Activated CD4-positive, alpha-beta T cell treated with anti-CD3 and anti-CD28 coated beads, Interleukin-2, amount 10 ng/mL, durations not matched to agents 7 days and 5 days (primary cell): ENCODE measurements at places on chromosomes 1 and 21. TPM values are rescaled to one million over a fixed set of nuclear protein-coding genes. Genes with fewer than 3 reads are reported as not detected.
A peak's percentile ranks its signal among the peaks of the same experiment; 100 is the strongest.

Gene WNT9A
- total RNA-seq, result 0.40 TPM

Gene SLC30A10
- not detected for total RNA-seq

Gene FAM167B
- total RNA-seq, result 0.58 TPM

Gene WLS
- total RNA-seq, result not detected

Gene OR2L3
- total RNA-seq, result not detected

DNA sequence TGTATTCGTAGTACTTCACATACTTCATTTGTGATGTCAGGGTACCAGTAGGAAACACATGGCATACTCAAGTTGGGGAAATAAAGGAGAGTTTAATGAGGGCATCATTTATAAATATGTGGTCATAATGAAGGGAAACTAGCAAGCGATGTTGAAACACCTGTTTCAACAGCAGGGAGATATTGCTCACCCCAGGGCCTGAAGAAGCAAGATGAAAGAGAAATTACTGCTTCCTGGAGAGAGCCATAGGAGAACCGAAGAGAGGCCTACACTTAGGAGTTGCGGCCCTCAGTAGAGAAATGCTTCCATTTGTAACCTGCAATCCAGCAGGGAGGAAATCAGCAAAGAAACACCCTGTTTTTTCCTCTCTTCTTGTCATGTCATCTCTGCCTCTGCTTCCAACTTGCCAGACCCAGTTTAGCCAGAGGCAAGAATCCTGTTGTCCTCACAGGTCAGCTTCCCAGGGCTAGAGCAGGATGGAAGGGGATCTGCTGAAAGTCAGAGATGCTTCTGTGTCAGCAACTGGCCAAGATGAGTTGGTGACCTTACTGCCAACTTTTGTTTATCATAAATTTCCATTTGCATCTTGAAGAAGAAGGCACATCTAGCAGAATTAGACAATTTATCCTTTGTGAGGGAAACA lies 67.6 kb upstream of the TSPAN2 start:
- no peaks in the 10 kb centered on the region for H3K4me1 ChIP-seq
- peaks cover 5% of the 10 kb centered on the region for H3K27me3 ChIP-seq
- no peak overlapping the region for H3K27ac ChIP-seq

GRCh38 chr1:204516180-204516879 lies at the start of gene MDM4:
TSS of gene MDM4 (plus strand) at chr1:204516406. CDS start at chr1:204525519, 9,113 bp downstream.
- H3K27ac ChIP-seq, result no peak within 1 kb of the TSS
- H3K36me3 ChIP-seq, result peaks cover 42% of the 10 kb centered on the region
- DNase-seq, result peak; percentile 95
- H3K27me3 ChIP-seq, result no peaks in the 10 kb centered on the region
- H3K4me3 ChIP-seq, result no peak within 1 kb of the TSS

GRCh38 chr1:4273747-4274146 lies 373.7 kb upstream of the C1orf174 start:
- H3K4me3 ChIP-seq, result no peak overlapping the region
- no peaks in the 10 kb centered on the region for H3K4me1 ChIP-seq
- H3K27ac ChIP-seq, result no peak overlapping the region
- H3K36me3 ChIP-seq, result no peaks in the 10 kb centered on the region
- peaks cover 3% of the 10 kb centered on the region for H3K27me3 ChIP-seq

GRCh38 chr1:87318056-87318650 lies 10.5 kb upstream of the LMO4 start:
- H3K27me3 ChIP-seq, result peaks cover 16% of the 10 kb centered on the region
- no peak for DNase-seq
- H3K27ac ChIP-seq, result no peak overlapping the region
- peaks cover 9% of the 10 kb centered on the region for H3K4me1 ChIP-seq

GRCh38 chr1:181094416-181095212 lies 6.1 kb downstream of the IER5 start:
- peaks cover 55% of the 10 kb centered on the region for H3K36me3 ChIP-seq
- no peak for DNase-seq
- no peak overlapping the region for H3K27ac ChIP-seq
- no peaks in the 10 kb centered on the region for H3K27me3 ChIP-seq
- H3K4me1 ChIP-seq, result peaks cover 68% of the 10 kb centered on the region
- no peak overlapping the region for H3K4me3 ChIP-seq

- peaks cover 9% of the 10 kb centered on the region for H3K4me1 ChIP-seq
- H3K27me3 ChIP-seq, result no peaks in the 10 kb centered on the region
- H3K36me3 ChIP-seq, result no peaks in the 10 kb centered on the region
- H3K4me3 ChIP-seq, result no peak overlapping the region
These were observed 28.3 kb downstream of the GADD45A start for GRCh38 chr1:67713057-67713846.

GRCh38 chr1:109884242-109884891 lies 26.3 kb upstream of the CSF1 start:
- no peak overlapping the region for H3K4me3 ChIP-seq
- H3K27me3 ChIP-seq, result no peaks in the 10 kb centered on the region
- no peak overlapping the region for H3K27ac ChIP-seq
- H3K4me1 ChIP-seq, result peaks cover 4% of the 10 kb centered on the region
- DNase-seq, result no peak
- H3K36me3 ChIP-seq, result no peaks in the 10 kb centered on the region

- no peaks in the 10 kb centered on the region for H3K36me3 ChIP-seq
- H3K27me3 ChIP-seq, result no peaks in the 10 kb centered on the region
- no peak for DNase-seq
- H3K4me3 ChIP-seq, result no peak overlapping the region
- peaks cover 9% of the 10 kb centered on the region for H3K4me1 ChIP-seq
- no peak overlapping the region for H3K27ac ChIP-seq
These were observed 26.4 kb downstream of the CHI3L2 start for GRCh38 chr1:111253876-111254275.

- no peak overlapping the region for H3K27ac ChIP-seq
- H3K27me3 ChIP-seq, result no peaks in the 10 kb centered on the region
- DNase-seq, result no peak
- no peaks in the 10 kb centered on the region for H3K36me3 ChIP-seq
- H3K4me1 ChIP-seq, result no peaks in the 10 kb centered on the region
- no peak overlapping the region for H3K4me3 ChIP-seq
These were observed 45.5 kb downstream of the GRIK3 start for GRCh38 chr1:36988741-36989193.

DNA sequence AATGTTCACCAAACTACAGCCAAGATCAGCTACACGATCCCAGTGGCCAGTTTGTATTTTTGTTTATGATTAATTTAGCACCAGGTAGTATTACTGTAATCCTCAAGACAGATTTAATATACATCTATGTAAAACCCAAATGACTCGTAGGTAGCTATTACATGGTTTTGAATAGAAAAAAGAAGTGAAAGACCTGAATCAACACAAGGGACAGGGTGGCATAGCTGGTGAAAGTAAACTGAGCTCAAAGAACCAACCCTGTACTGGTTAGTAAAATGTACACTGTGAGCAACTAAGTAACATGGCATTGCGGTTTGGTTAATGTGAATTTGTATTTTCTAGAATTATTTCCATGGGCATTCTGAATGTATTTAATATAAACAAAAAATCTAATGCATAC lies 8.8 kb downstream of the GPATCH2 start:
- H3K27me3 ChIP-seq, result no peaks in the 10 kb centered on the region
- H3K27ac ChIP-seq, result no peak overlapping the region
- peaks cover 22% of the 10 kb centered on the region for H3K36me3 ChIP-seq
- H3K4me3 ChIP-seq, result no peak overlapping the region
- no peak for DNase-seq

DNA sequence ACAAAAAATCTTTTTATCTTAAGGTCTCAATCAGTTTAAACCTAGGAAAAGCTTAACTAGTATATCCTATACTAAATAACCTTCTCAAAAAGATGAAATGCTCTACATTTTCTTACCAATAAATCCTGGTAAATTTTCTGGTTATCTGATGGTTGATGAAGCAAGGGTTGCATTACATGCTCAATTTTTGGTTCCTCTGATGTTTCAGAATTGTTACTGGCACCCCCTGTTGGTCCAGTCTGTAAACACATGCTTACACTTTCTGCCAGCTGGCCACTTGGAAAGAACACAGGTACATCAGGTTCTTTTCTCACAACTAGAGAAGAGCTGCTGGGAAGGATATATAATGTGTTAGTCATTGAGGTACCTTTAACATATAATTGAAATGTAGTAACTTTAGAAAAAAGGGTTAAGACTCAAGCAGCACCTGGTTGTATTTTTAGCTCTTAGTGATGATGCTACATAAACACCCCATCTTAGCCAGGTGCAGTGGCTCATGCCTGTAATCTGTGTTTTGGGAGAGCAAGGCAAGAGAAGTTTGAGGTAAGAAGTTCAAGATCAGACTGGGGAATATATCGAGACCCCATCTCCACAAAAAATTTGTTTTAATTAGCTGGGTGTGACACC lies 30.9 kb upstream of the TAL1 start:
- no peak overlapping the region for H3K4me3 ChIP-seq
- peak; percentile 64 for DNase-seq
- H3K27ac ChIP-seq, result no peak overlapping the region

DNA sequence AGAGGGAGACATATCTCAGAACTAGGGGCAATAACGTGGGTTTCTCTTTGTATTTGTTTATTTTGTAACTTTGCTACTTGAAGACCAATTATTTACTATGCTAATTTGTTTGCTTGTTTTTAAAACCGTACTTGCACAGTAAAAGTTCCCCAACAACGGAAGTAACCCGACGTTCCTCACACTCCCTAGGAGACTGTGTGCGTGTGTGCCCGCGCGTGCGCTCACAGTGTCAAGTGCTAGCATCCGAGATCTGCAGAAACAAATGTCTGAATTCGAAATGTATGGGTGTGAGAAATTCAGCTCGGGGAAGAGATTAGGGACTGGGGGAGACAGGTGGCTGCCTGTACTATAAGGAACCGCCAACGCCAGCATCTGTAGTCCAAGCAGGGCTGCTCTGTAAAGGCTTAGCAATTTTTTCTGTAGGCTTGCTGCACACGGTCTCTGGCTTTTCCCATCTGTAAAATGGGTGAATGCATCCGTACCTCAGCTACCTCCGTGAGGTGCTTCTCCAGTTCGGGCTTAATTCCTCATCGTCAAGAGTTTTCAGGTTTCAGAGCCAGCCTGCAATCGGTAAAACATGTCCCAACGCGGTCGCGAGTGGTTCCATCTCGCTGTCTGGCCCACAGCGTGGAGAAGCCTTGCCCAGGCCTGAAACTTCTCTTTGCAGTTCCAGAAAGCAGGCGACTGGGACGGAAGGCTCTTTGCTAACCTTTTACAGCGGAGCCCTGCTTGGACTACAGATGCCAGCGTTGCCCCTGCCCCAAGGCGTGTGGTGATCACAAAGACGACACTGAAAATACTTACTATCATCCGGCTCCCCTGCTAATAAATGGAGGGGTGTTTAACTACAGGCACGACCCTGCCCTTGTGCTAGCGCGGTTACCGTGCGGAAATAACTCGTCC lies 1.3 kb upstream of the OLIG2 start:
- no peak for DNase-seq
- peaks cover 83% of the 10 kb centered on the region for H3K27me3 ChIP-seq
- H3K36me3 ChIP-seq, result peaks cover 13% of the 10 kb centered on the region

- H3K36me3 ChIP-seq, result no peaks in the 10 kb centered on the region
- no peaks in the 10 kb centered on the region for H3K27me3 ChIP-seq
- H3K4me3 ChIP-seq, result no peak overlapping the region
- no peak for DNase-seq
- H3K4me1 ChIP-seq, result peaks cover 15% of the 10 kb centered on the region
- no peak overlapping the region for H3K27ac ChIP-seq
These were observed 26.6 kb downstream of the PTPN14 start for GRCh38 chr1:214524824-214525223.

GRCh38 chr21:44356636-44357035 lies 3.2 kb downstream of the TRPM2 start:
- peaks cover 55% of the 10 kb centered on the region for H3K4me1 ChIP-seq
- no peaks in the 10 kb centered on the region for H3K27me3 ChIP-seq
- no peak for DNase-seq
- no peak overlapping the region for H3K4me3 ChIP-seq
- no peak overlapping the region for H3K27ac ChIP-seq
- peaks cover 32% of the 10 kb centered on the region for H3K36me3 ChIP-seq

- peaks cover 24% of the 10 kb centered on the region for H3K36me3 ChIP-seq
- no peak overlapping the region for H3K27ac ChIP-seq
These were observed 10.6 kb downstream of the CEP170 start for GRCh38 chr1:243244432-243244841.

DNA sequence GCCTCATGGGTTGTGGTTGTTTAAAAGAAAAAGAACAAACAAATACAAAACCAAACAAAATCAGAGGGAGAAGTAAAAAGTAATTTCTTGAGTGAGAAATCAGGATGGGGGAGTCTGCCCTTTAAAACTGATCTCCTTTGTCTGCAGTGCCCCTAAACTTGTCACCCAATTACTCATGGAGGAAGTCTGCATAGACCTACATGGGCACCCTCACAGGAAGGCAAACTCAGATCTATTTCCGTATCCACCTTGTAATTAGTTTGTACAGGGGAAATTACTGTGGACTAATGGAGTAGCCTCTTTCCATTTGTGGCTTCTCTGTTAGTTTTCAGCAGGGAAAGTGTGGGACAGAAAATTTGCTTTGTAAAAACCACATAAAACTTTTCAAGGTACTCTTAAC lies 600.4 kb downstream of the ADGRL2 start:
- H3K4me3 ChIP-seq, result no peak overlapping the region
- H3K36me3 ChIP-seq, result no peaks in the 10 kb centered on the region
- no peaks in the 10 kb centered on the region for H3K4me1 ChIP-seq
- no peak overlapping the region for H3K27ac ChIP-seq
- DNase-seq, result no peak

DNA sequence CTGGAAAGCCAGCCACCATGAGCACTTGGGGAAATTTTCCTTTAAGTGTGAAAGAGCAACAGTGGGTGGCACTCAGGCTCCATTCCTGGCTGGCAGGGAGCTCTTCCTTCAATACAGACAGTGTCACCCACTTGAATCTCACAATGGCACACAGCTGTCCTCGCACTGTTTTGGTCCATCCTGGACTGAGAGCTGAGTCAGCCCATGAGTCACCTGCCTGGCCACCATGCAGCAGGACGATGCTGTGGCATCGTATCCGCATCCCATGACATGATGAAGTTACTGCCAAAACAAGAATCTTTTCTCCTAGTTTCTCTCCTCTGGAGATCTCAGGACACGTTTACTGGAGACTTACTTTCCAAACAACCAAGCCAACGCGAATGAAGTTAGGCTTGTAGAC lies 6.0 kb downstream of the TMPRSS2 start:
- H3K27ac ChIP-seq, result no peak overlapping the region
- no peaks in the 10 kb centered on the region for H3K36me3 ChIP-seq
- H3K4me3 ChIP-seq, result no peak overlapping the region

- DNase-seq, result no peak
- peaks cover 25% of the 10 kb centered on the region for H3K4me1 ChIP-seq
- no peaks in the 10 kb centered on the region for H3K27me3 ChIP-seq
- H3K27ac ChIP-seq, result peak overlapping the region; percentile 43
- peaks cover 3% of the 10 kb centered on the region for H3K36me3 ChIP-seq
These were observed 3.1 kb upstream of the MOB3C start for GRCh38 chr1:46619656-46620258.

- H3K4me3 ChIP-seq, result no peak overlapping the region
- peaks cover 3% of the 10 kb centered on the region for H3K36me3 ChIP-seq
- no peaks in the 10 kb centered on the region for H3K4me1 ChIP-seq
- no peaks in the 10 kb centered on the region for H3K27me3 ChIP-seq
- no peak overlapping the region for H3K27ac ChIP-seq
These were observed 4.7 kb downstream of the SLC1A7 start for GRCh38 chr1:53137729-53138128.
